MV-4-11 (cell line): ENCODE measurements at places on chromosomes 5 and 9.

GRCh38 chr5:136749016-136749415, 383.7 kb upstream of the TRPC7 start:
- DNase-seq: no peak

- peak; percentile 15 for DNase-seq
These were observed 320.2 kb upstream of the NREP start for GRCh38 chr5:112077180-112077579.

GRCh38 chr5:134116789-134117761, 2.6 kb downstream of the TCF7 start:
- no peak for DNase-seq

DNA sequence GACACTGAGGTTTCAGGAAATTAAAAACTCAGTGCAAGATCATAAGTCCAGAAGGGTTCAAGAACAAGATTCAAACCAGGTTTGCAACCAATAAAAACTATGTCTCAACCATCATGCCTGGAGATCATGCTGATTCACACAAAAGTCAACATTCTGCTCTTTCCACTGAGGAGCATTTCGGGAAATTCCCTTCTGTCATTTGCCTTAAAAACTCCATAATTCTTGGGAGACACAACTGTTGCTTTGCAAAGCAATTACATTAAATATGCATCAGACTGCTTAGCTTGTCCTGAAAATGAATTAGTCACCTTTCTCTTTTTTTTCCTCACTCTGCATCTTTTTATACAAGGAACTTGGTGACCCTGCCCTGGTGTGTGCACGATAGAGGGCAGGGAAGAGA, 275.9 kb upstream of the ZNF462 start:
- no peak for DNase-seq

GRCh38 chr5:9431496-9432258, 114.2 kb downstream of the SEMA5A start:
- no peak for DNase-seq

DNA sequence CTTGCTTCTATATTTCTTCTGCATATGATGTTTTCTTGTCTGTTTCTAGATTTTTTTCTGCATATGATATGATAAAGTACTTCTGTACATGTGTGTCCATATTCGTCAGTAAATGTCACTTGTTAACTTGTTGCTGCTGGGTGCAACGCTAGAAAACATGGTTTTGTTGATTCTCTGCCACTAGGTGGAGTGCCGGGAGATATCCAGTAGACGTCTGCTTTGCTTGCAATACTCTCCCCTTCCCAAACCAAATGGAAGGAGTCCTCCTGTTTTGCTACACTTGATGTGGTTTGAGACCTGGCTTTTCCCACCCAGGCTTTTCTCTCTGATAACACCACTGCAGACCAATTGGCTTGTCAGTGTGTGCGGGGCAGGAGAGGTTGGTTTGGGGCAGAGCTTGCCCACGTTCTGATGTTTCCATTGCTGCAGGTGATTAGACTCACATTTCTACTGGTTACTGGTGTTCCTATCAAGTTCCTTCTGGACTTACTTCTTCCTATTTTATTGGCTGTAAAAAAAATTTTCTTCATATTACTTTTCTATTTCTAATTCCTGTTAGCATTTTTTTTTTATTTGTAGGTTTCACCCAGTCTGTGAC, 900.0 kb upstream of the CDH10 start:
- peak; percentile 52 for DNase-seq

DNA sequence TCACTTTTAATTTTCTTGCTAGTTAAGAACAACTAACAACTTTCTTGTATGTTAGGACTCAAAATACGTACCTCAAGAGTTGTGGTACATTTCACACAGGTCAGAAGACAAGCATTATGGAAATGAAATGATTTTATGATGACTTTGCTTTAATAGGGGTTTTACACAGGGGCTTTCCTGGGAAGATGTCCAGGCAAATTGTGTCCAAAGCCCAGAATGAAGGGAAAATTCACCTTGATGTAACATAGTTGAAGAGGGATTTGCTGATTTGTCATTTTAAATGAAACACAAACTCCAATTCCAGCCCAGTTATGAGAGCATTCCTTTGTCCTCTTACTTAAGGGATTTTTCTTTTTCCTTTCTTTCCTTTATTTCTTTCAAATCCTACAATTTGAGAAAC, 89.2 kb downstream of the ARL15 start:
- no peak for DNase-seq
